ENCODE measurements at places on chromosomes 12 and 14.

DNA sequence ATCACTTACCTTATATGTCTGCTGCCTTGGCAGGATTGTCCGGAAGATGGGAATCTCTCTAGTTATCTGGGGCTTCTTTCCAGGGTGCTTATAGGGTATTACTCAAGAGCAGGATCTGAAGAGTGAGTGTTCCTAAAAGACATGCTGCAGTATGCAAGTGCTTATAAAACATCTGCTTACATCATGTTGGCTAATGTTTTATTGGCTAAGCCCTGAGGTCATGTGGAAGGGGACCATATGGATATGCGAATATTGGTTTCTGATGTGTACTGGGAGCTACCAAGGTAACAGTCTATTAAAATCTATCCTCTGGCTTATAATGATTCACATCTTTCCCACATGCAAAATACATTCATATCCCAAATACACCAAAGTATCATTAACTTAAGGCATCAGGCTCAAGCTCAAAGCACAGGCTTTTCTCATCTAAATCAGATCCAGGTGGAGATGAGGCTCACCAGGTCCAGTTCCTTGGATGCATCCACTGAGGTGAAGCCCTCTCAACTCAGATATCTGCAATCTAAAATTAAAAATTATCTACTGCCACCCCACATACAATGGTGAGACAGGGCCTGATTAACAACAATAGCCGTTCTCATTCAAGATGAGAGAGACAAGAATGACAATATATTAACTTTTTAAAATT, 29.8 kb downstream of the LRRIQ1 start:
- no peak for DNase-seq

DNA sequence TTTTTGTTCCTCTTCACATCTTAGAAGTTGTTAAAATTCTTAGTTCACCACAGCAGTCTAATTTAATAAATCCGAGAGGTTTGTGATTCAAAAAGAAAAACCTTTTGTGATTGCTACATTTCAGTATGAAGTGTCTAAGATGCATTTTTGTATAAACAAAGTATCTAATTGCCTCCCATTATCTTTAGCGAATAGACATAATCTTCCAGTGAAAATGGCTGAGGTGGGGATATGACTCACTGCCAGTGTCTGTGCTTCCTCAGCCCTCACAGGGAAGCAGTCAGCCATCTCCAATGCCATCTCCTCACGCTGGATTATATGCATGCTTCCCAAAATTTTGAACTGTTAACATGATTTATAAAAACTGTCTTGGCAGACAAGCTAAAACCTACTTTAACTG, 7.6 kb downstream of the GCH1 start:
- DNase-seq: no peak

GRCh38 chr12:89848732-89849131, 140.1 kb upstream of the ATP2B1 start:
- no peak for DNase-seq

- no peak for DNase-seq
These were observed 11.6 kb upstream of the HECTD1 start for GRCh38 chr14:31219169-31219568.

GRCh38 chr12:49017891-49018260, 700 bp downstream of the PRKAG1 start:
- DNase-seq: no peak

GRCh38 chr12:58349161-58349560, 407.8 kb downstream of the ATP23 start:
- DNase-seq: no peak

DNA sequence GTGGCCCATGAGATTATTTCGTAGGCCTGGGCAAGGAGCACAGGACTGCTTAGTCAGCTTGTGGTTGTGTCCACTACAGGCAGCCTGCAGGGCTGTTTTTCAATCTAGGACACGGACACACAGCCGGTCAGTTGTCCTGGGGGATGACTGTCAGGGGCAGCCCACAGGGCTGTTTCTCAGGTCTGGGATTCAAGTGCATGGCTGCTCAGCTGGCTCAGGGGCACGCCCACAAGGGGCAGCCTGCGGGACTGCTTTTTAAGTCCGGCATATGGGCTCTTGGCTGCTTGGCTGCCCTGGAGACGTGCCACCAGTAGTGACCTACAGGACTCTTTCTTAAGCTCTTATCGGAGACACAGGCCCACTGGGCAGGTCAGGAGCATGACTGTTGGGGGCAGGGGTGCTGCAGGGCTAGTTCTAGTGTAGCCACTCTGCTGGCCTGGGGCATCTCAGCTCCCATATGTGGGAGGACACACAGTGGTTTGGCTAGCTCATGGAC, 26.6 kb upstream of the GTF2A1 start:
- DNase-seq: no peak

- no peak for DNase-seq
These were observed 141.0 kb downstream of the SLC16A7 start for GRCh38 chr12:59736786-59737185.

- DNase-seq: no peak
These were observed 197.1 kb downstream of the RGS6 start for GRCh38 chr14:72129291-72129690.

DNA sequence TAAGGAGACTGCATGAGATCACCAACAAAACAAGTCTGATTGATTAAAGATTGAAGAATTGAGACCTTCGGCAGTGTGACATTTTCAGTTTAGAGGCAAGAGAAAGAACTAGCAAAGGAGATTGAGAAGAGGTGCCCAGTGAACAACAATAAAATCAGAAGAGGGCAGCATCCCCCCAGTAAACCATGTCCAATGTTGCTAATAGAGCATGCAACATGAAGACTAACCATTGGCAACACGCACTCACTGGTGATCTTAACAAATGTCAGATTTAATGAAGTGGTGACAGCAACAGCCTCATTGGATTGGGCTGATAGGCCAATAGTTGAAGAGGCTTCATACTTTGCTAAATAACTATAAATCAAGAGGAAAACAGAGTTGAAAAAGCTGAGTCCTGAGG, 20.7 kb upstream of the TAS2R14 start:
- no peak for DNase-seq
